T1000 (cell line): ENCODE measurements at places on chromosomes 11 and 22.
A peak's percentile ranks its signal among the peaks of the same experiment; 100 is the strongest.

GRCh38 chr11:2310786-2311352 is 9.1 kb downstream of the TSPAN32 start:
- DNase-seq = no peak

DNA sequence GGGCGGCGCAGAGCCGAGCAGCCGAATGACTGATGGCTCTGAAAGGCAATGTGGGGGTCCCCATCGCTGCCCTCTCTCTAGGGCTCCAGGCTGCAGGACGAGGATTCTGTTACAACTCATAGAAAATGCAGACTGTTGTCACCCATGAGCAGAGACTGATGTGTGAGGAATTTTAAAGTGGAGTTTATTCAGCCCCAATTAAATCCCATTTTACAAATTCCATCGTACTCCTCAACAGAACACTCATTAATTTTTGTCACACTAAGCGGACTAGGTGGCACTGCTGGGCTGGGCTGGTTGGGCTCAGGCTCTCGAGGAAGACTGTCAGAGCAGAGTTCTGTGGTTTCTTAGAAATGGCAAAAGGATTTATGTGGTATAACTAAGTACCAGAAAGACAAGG is 102.6 kb upstream of the SPON1 start:
- DNase-seq = no peak

DNA sequence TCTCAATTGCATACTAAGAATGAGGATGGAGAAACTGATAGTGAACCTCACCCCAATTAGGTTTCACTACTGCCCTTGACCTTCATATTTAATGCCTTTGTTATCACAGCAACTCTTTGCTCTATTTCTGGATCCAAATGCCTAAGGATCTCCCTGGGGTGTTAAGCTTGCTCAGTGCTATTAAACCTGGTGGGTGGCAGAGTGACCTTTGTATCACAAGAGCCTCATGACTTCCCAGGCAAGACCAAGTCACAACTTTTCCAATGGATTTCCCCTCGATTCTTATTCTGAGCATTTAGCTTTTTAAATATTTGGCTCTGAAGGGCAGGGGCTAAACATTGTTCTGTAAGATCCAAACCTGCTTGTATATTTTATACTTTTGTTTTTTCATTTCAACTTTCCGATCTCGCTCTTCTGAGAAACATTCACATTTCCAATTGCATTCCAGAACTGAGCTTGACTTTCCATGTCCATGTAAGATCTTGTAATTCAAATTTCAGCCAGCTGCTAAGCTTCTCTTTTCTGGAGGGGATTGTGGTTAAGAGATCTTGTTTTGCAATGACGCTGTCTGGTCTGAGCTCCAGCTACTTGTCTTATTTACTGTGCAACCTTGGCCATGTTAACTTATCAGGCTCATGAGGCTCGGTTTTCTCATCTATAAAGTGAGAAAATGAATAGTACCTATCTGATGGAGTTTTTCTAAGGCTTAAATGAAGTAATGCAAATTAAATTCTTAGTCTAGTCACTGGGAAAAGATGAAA is 6.4 kb upstream of the EHF start:
- no peak for DNase-seq

DNA sequence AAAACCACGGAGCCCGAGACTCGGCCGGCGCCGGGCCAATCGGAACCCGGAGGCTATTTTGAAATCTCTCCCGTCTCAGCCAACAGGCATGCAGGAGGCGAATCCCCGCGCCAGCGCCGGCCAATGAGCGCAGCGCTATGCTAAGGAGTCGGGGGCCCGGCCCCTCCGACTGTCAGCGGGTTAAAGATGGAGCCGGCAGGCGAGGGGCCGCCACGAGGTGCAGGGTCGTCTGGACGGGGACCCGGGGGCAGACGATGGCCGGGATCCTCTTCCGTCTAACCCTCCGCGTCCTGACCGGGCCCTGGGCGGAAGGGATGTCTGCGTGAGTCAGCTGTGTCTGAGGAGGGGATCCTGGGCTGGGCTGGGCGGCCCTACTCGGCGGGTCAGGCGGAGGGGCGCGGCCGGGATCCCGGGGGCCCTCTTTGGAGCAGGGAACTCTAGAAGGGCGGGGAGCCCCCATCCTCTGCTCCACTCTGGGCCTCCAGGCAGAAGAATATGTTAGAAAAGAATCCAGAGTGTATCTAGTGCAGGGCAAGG is 10.0 kb downstream of the SDF2L1 start:
- peak; percentile 83 for DNase-seq

DNA sequence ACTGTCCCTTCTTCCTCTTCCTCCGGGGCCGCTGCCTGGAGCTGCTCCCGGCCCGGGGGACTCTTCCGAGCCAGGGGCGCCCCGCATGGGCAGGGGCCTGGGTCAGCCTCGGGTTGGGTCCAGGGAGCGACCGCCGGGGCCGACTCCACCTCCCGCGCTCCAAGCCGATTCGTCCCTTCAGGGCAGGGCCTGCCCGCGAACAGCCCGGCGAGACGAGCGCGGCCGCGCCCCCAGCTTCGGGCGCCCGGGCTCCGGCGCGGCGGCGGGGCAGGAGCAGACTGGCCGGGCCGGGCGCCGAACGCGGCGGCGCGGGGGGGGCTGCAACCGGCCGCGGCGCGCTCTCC is at the start of gene LARGE1:
LARGE1 (minus strand) TSS at position 280 of the 344 bp plus-strand sequence.
- DNase-seq = no peak

DNA sequence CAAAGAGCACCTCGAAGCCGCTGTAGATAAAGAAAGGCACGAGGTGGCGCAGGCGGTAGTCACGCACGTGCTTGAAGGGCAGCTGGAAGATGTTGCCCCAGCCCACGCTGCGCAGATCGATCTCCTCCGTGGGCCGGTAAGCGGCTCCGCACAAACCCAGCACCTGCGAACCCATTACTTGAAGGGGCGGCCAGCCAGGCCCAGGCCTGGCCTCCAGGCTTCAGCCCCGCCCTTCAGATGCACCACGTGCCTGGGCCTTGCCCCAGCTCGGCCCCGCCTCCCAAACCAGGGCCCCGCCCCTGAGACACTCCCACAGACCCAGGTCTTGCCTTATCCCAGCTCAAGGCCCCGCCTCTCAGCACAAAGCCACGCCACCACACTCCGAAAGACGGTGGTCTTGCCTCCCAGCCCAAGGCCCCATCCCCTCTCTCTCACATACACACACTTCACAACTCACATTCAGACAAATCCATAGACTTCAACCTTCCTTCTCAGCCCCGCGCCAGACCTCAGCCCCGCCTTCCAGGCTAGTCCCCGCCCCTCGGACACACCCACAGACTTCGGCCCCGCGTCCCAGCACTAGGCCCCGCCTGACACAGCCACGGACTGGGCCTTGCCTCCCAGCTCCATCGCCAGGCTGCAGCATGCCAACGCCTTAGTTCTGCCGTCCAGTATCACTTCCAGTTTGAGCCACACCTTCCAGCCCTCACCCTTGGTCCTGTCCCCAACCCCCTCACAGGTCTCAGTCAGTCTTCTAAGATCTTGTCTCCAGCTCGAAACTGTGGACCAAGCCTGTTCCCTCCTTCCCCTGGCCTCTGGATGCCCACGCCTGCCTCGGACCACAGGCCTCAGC is 7.0 kb downstream of the UNC93B1 start:
- no peak for DNase-seq

GRCh38 chr11:85970593-85970992 is 98.3 kb downstream of the PICALM start:
- no peak for DNase-seq

DNA sequence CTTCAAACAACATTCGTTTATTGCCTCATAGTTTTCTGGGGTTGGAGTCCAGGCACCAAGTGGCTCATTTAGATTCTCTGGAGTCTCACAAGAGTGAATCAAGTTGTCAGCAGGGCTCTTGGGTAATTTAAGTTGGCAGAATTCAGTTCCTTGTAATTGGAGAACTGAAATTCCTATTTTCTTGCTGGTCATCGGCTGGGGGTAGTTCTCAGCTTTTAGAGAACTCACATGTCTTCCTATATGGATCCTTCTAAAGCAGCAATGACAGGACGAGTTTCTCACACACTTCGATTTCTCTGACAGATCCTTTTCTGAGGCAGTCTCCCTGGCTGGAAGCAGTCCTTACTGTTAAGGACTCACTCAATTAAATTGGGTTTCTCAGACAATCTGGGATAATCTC is 17.3 kb upstream of the OOSP4B start:
- no peak for DNase-seq

- DNase-seq = no peak
These were observed 120.5 kb downstream of the ZNF280B start for GRCh38 chr22:22388090-22388489.

GRCh38 chr11:91366816-91367215 is 857.8 kb upstream of the FAT3 start:
- DNase-seq = no peak

- no peak for DNase-seq
These were observed 3.9 kb upstream of the NUP160 start for GRCh38 chr11:47852053-47852452.

GRCh38 chr22:39283322-39284141 is 35.9 kb downstream of the RPL3 start:
- no peak for DNase-seq

DNA sequence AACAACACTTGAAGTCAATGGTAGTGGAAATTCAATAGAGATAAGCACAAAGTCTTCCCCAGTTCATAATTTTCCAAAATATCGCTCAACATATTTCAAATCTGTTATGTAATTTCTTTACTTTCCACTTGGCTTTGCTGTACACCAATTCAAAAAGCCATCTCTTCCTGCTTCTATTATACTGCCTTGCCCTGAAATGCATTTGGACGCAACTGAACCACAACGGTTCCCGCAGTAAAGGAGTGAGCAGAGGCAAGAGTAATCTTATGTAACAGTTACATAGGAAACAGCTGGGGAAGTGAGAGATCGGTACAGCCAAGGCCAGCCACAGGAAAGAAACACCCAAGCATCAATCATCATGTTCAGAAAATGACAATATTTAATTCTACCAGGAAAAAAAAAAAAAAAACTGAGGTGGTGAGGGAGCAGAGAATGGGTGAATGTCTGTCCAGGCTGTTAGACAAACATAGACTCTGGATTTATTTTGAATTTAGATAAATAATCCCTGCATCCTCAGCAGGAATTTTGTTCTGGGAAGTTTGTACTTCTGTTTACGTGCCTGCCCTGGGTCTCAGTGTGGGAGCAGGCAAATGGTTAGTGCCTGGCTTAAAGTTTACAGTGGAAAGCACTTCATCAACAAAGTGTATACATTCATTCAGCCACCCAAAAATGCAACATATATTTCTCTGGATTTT is 392.2 kb downstream of the ETS1 start:
- no peak for DNase-seq

- DNase-seq = no peak
These were observed 28.7 kb downstream of the GUCD1 start for GRCh38 chr22:24526191-24526590.

- DNase-seq = no peak
These were observed 86.2 kb downstream of the MPPED2 start for GRCh38 chr11:30499940-30500339.

GRCh38 chr11:109970516-109971183 is 122.5 kb upstream of the ZC3H12C start:
- no peak for DNase-seq

DNA sequence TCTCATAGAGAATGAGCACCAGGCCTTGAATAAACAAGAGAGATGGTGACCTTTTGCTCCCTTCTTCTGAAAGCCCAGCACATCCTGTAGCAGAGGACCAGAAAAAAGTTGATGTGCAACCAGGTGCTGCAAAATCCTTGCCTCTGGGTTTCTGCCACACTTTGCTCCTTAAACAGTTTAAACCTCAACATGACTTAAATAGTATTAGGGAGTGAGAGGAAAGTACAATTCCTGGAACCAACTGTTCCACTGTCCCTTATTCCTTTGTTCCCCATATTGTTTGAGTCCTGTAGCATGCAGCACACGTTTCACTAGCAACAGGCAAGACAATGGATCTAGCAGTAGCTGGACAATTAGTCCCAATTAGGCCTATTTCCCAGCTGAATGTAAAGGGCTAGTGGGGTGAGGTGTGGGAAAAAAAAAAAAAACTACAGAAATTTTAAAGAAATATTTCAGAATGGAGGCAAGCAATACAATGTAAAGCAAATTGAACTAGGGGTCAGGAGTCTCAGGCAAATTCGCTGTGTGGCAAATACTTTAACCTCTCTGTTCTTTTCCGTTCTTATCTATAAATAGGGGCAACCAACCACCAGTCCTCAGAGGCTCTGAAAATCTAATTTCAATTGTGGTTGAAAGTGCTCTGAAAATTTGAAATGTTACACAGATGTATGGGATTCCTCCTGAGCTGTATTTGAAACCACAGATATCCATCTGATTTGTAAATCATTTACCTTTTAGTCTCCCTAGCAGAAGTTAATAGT is 6.6 kb downstream of the MPPED2 start:
- DNase-seq = no peak

DNA sequence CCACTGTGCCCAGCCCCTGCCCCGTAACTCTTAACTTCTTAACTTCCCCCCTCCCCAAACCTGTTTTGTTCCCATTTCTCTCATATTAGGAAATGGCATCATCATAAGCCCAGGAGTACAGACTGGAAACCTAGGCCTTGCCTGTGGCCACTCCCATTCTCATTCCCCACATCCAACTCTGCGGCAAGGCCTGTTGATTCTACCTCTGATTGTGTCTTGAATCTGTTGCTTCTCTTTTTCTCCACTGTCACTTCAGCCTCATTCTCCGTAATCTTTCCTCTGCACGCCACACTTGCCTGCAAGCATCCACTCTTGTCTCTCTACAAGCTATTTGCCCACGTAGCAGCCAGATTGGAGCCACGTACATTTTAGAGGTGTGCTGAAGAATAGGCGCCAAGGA is 25.2 kb downstream of the SGSM3 start:
- no peak for DNase-seq

DNA sequence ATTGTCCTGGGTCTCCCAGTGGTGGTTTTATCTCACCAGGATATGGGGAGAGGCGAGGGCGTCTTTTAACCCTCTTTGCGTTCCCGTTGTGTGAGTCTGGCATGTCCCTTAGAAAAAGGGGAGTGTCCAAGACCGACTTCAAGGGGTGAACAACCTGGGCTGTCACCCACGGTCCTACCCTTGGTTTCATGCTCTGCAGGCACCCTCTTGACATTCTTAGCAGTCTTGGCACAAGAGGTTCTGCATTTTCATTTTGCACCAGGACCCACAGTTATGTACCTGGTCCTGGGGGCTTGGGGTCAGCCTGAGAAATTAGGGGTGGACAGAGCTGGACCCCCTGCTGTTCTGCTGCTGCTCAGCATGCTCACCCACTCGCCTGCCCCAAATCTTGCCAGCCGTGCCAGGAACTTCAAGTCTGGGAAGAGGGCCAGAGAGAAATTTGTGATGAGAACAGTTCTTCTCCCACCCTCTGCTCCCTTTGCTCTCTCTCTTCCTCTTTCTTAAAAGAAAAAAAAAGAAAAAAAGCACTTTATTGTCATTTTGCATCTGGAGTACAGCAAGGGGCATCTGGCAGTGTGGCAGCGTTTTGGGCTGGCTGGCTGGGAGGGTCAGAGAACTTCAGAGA is 471.2 kb downstream of the MIAT start:
- DNase-seq = no peak

DNA sequence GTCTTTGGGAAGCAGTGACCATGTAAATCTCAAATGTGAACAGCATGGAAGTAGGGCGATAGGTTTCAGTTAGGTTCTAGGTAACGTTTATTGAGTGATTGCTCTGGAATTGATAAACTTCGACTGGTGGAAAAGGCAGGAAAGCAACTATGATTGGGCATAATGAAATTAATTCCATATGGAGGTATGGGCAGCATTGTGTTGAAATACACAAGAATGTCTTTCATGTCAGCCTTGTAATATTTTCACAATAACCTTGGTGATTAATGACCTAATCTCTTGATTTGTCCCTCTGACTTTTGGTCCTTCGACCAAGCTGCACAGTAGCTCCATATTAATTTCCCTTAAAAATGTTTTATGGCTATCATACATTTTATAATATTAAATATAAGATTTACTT is 2.8 kb downstream of the CEP57 start:
- DNase-seq = no peak

GRCh38 chr11:42237701-42238235 is 778.3 kb upstream of the LRRC4C start:
- DNase-seq = peak; percentile 9
